Activated B cell treated with CpG ODN at 0.5 μM for 24 hours (primary cell): ENCODE measurements at places on chromosomes 2 and 18. TPM values are rescaled to one million over a fixed set of nuclear protein-coding genes. Genes with fewer than 3 reads are reported as not detected.

POU3F3 gene
- not detected in 2 replicates for total RNA-seq

GLI2 gene
- total RNA-seq: not detected in 2 replicates

PLCL1 gene
- 0.04 TPM in 1 of 2 replicates, not detected in the other for total RNA-seq

FAM124B gene
- 0.29 TPM in 1 of 2 replicates, not detected in the other for total RNA-seq

ARL4C gene
- 20.9 TPM in 2 replicates for total RNA-seq

FEV gene
- not detected in 2 replicates for total RNA-seq

PARD6G gene
- total RNA-seq: not detected in 2 replicates

C2orf80 gene
- total RNA-seq: not detected in 2 replicates

PPP4R3B gene
- total RNA-seq: 75.6 and 82.4 TPM in 2 replicates

ZNF513 gene
- total RNA-seq: 30.1 and 32.8 TPM in 2 replicates

IL1RL1 gene
- not detected in 2 replicates for total RNA-seq

IL36RN gene
- total RNA-seq: not detected in 2 replicates

GRHL1 gene
- total RNA-seq: 0.39 and 0.95 TPM in 2 replicates

SPIRE1 gene
- total RNA-seq: 2.5 and 2.9 TPM in 2 replicates

SAG gene
- 0.04 TPM in 1 of 2 replicates, not detected in the other for total RNA-seq

EVX2 gene
- not detected in 2 replicates for total RNA-seq

HOXD3 gene
- not detected in 2 replicates for total RNA-seq

VWC2L gene
- total RNA-seq: not detected in 2 replicates

IL1R2 gene
- not detected in 2 replicates for total RNA-seq
